ENCODE measurements at places on chromosomes 13 and 19.

GRCh38 chr13:20679879-20680278 lies 23.6 kb upstream of the IL17D start:
- no peak for DNase-seq

GRCh38 chr19:42846597-42846996 lies 32.9 kb downstream of the PSG1 start:
- no peak for DNase-seq

DNA sequence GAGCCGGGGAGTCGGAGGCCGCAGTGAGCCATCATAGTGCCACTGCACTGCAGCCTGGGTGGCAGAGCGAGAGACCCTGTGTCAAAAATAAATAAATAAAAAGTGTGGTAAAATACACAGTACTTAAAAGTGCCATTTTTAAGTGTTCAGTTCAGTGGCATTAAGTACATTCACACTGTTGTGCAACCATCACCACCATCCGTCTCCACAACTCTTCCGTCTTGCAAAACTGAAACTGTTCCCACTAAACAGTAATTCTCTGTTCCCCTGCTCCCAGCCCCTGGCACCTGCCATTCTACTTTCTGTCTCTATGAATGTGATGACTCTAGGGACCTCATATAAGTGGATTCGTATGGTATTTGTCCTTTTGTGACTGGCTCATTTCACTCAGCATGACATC lies 13.3 kb downstream of the SLC25A42 start:
- DNase-seq, result no peak

- no peak for DNase-seq
Measured at GRCh38 chr19:10135551-10136334, 16.0 kb upstream of the EIF3G start.

GRCh38 chr19:7467009-7467989 lies 21.5 kb downstream of the PEX11G start:
- DNase-seq, result no peak

DNA sequence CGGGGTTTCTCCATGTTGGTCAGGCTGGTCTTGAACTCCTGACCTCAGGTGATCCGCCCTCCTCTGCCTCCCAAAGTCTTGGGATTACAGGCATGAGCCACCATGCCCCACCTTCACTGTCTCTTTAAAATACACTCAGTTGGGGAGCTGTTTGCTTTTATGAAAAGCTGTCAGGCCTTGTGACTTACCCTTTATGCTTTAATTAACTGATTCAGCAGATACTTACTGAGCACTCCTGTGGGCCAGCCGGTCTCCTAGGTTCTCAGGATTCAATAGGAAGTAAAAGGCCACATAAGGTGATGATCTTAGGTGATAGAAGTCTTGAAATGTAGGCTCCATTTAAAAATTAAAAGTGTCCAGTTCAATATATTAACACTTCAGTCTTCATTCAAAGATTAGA lies 7.5 kb downstream of the UBAC2 start:
- no peak for DNase-seq

DNA sequence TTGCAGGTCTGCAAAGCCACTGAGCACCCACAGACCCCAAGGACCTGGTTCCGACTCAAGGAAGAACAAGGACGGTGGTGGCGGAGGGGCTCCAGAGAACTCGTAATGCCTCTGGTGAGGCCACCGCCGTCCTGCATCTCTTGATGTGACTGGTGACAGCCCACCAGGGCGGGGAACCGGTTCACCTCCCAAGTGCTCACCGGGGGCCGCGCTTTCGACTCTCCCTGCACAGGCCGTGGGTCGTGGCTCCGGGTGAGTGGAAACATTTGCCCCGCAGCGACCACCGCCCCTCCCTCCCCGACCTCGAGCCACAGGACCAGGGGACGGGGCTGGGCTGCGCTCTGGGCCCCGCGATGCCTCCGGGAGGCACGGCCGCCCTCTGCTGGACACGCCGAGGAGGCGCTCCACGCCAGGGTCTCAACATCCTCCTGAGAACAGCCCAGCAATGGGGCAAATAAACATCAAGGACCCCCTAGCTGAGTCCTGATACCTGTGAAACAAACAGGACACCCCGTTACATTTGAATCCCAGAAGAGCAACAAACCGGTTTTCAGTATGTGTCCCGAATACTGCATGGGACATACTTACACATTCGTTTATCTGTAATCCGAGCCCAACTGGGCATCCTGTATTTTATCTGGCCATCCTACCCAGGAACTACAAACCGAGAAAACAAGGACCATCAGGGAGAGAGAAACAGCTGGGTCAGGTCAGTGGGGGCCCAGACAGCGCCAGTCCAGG lies 3.9 kb upstream of the PLPP2 start:
- DNase-seq, result no peak

DNA sequence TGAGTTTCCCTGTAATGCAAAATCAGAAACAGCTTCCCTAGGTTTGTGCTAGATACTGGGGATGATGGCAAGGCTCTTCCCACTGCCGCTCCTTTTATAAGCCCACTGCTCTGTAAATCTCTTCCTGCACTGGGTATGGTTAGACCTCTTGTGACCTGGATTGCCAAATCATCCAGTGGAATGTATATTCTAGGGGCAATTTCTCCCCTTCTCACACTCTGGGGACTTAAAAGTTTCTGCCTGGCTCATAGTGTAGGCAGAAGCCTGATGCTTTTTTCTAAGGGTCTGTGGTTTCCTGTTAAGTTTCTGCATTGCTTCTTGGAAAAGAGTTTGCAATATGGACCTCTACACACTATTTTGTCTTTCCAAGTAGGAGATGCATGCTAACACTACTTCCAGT lies 1582.0 kb upstream of the PCDH20 start:
- DNase-seq, result no peak
